ENCODE measurements at places on chromosomes 5 and 9.

- no peak for DNase-seq
Observed at GRCh38 chr9:102587281-102587680, 407.9 kb upstream of the CYLC2 start.

DNA sequence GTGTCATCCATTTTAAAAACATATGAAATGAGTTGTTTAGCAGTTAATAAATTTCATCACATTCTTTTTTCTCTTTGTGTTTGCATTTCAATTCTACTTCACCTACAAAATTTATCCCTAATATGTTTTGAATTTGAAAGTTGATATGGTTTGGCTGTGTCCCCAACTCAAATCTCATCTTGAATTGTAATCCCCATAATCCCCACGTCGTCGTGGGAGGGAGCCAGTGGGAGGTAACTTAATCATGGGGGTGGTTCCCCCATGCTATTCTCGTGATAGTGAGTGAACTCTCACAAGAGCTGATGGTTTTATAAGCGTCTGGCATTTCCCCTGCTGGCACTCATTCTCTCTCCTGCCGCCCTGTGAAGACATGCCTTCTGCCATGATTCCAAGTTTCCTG, 200.1 kb downstream of the EPB41L4A start:
- no peak for DNase-seq

DNA sequence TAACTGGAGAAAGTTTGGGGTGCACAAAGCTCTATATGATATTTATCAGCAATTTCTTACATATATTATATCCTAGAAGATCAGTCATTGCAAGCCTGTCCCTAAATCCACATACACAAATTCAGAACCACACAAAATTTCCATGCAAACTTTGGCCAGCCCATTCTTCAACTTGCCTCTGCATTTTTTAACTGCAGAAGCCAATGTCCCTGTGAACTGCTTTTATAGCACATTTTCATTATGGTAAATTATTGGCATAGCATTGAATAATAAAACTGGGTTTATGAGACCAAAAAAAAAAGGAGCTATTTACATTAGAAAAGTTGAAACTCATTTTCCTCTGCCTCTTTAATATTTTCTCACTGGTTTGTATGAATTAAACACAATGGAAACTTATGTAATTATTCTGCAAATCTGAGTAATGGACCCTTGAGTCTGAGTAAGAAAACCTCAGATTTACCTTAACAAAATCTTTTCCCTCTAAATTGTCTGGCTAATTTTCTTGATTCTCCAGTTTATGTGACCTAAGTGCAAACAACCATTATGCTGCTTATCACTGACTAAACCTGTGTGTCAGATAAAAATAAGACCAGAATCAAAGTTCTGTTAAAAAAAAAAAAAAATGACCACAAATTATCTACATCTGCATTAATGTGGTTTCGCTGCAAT, 398.9 kb downstream of the EFNA5 start:
- no peak for DNase-seq

DNA sequence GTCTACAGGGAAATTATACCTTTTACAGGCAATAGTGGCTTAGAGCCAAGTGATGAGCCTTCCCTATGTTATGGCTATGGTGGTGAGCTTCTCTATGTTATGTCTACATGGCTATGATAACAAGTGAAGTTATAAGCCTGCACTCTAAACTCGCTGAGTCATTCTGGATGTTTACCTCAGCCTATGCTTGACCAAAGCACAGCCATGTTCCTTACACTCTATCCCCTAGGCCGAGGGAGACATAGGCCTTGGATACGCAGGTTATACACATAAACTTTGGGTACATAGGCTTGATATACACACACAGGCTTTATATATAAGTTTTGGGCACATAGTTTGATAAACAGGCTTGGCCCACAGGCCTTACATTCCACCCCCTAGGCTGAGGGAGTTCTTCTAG, 13.8 kb downstream of the DMAC1 start:
- no peak for DNase-seq

GRCh38 chr9:98310752-98311392, 55.4 kb upstream of the TBC1D2 start:
- no peak for DNase-seq

- DNase-seq, result no peak
Observed at GRCh38 chr9:68500457-68501381, 40.0 kb downstream of the TMEM252 start.

GRCh38 chr5:173973616-173973969, 15.4 kb upstream of the C5orf47 start:
- DNase-seq, result peak; percentile 28

DNA sequence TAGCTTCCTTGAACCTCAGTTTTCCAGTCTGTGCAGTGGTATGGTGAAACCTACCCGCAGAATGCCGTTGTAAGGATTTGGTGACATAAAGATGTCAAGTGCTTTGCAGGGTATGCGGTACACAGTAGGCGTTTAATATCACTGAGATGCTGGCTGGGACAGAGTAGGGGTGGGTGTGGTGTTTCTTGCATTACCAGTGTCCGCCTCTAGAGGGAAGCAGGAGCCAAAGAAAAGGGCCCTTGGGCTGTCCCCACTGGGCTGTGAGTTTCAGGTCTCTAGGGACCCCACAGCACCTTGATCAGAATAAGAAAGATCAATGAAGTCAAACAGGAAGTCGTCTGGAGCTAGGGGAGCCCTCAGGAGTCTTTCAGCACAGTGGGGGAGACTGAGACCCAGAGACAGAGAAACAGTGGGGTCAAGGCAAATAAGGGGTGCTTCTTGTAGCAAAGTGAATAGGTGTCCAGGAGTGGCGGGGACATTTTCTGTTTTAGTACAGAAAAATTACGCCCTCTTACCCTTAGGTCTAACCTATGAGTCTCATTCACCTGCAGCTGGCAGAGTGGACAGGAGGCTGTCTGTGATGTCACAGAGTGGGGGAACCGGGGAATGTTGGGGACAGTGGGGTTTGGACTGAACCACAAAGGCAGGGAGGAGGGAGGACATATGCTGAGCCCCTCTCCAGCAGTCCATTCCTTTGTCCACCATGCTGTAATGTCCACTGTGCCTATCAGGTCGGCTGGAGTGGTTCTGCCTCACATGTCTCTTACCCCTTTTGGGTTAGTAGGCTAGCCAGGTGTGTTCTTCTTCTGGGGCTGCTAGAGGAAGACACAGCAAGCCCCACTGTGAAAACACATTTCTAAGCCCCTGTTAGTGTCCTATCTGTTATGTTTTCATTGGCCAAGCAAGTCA, 4.7 kb upstream of the TEX53 start:
- DNase-seq, result peak; percentile 21

- DNase-seq, result no peak
Observed at GRCh38 chr5:166716856-166717492, 1574.5 kb upstream of the WWC1 start.

- DNase-seq, result no peak
Observed at GRCh38 chr5:3639175-3639574, 43.5 kb downstream of the IRX1 start.

- DNase-seq, result no peak
Observed at GRCh38 chr9:129826344-129826743, 2.4 kb upstream of the TOR1A start.

- DNase-seq, result no peak
Observed at GRCh38 chr5:95884511-95884910, 62.0 kb upstream of the GLRX start.

DNA sequence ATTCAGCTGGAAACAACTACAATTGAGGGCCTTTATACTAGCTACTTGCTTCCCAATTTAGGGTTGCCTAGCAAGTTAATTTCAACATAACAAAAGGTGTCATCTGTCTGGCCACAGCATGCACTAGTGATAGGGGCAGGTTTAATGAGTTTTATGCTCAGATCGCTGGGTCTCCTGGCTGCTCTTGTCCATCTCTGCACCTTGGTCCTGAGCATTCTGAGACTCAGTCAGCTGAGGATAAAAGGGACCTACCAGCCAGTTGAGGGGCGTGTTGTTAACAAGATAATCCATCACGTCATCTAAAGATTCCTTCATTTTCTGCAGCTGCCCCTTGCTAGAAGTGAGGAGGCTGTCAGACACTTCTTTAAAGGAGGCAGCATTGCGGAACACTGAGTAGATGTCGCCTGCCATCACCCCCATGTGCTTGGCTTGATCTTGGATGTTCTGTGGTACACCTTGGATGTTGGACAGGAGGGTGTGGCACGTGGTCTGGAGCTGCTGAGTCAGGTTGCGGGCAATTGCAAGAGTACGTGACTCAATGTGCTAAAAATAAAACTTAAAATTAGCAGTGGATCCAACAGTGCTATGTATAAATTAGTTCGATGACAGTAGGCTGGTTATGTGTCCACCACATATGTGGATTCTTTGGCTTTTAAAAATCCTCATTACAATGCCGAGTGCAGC, 11.0 kb downstream of the PLIN2 start:
- DNase-seq, result no peak

GRCh38 chr5:135468541-135468940, 16.4 kb upstream of the TIFAB start:
- no peak for DNase-seq

- no peak for DNase-seq
Observed at GRCh38 chr5:468401-468800, 25.4 kb downstream of the EXOC3 start.

GRCh38 chr9:125428060-125428901, 166.7 kb downstream of the GAPVD1 start:
- DNase-seq, result no peak

DNA sequence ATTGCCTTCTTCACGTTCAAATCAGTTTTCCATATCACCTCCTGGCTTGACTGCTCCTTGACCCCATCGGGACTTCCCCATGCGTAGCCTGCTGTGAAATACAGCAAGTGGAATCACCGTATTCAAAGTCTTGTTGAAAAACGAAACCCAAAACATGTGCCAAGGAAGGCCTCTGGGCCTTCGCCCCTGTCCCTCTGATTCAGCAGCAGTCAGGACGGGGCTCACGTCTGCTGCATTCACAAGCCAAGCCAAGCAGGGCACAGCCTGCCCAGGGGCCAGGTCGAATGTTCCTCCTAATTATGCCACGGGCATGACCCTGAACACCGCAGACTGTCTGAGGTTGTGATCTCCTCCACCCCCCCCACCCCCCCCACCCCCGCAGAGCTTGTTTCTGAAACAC, 960 bp upstream of the CTNND2 start:
- DNase-seq, result no peak

- no peak for DNase-seq
Observed at GRCh38 chr9:129427149-129427548, 193.8 kb downstream of the C9orf50 start.

GRCh38 chr5:40986666-40987065, 77.4 kb downstream of the C7 start:
- no peak for DNase-seq

- DNase-seq, result no peak
Observed at GRCh38 chr9:132729235-132729890, 59.1 kb downstream of the GTF3C4 start.

DNA sequence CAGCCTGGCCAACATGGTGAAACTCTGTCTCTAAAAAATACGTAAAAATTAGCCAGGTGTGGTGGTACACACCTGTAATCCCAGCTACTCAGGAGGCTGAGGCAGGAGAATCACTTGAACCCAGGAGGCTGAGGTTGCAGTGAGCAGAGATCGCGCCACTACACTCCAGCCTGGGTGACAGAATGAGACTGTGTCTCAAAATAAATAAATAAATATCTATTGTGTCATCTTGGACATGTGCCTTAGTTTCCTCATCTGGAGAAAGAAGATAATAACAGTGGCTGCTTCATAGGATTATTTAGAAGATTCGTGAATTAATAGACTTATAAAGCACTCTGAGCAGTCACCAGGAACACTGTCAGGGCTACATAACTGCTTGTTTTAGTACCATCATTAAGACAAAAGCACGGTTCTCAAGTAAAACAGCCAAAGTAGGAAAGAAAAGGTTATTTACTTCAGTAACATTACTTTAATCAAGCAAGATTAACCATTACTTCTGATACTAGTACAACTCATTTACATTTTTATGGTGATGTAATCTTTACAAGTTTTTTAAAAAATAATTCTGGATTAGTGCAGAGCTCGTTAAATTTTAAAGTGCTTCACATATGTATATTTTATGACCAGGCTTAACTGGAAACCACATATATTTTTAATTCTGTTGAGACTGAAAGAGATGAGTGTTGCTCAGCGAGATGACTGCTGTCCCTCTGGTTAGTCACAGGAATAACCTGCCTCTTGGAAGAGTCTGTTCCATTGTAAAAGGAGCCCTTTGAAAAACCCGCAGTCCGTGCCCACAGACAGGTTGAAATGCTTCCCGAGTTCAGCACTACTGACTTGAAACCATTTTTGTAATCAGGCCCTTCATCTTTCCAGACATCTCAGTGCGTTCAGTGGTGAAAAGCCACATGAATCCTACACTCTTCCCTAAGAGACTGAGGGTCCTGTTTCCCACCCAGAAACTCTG, 36.7 kb downstream of the ANKH start:
- DNase-seq, result no peak

- DNase-seq, result no peak
Observed at GRCh38 chr9:69131682-69132081, 42.4 kb upstream of the TJP2 start.

DNA sequence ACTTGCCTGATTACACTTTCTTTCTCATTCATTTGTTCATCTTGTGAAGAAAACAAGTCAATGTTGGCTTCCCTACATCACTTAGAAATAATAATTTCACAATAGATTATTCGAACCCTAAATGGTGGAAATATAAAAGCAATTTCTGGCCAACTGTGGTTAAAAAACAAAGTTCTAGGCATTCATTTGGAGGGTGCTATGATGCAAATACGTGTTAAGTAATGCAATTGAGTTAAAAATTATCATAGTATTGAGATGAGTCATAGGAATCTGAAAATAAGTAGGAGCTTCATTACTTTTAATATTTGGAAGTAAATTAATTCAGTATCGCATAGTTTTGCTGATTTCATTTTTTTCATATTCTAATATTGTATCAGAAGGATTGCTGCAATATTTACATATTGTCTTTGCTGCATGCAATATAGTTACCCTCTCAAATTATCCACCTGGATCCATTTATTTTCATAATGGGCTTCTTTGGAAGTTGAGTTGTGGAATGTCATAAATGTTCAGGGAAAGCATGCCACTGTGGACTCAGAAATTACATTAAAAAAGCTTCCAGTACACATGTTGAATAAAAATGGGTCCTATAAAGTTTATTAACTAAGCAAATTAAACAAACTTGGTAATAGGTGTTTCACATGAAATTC, 647.7 kb upstream of the WWC1 start:
- no peak for DNase-seq

- DNase-seq, result peak; percentile 33
Observed at GRCh38 chr5:139795074-139796001, at the start of gene PSD2. Gene PSD2, plus strand, starts transcription at chr5:139795808. Its CDS starts 13,633 bp downstream, at chr5:139809441.

DNA sequence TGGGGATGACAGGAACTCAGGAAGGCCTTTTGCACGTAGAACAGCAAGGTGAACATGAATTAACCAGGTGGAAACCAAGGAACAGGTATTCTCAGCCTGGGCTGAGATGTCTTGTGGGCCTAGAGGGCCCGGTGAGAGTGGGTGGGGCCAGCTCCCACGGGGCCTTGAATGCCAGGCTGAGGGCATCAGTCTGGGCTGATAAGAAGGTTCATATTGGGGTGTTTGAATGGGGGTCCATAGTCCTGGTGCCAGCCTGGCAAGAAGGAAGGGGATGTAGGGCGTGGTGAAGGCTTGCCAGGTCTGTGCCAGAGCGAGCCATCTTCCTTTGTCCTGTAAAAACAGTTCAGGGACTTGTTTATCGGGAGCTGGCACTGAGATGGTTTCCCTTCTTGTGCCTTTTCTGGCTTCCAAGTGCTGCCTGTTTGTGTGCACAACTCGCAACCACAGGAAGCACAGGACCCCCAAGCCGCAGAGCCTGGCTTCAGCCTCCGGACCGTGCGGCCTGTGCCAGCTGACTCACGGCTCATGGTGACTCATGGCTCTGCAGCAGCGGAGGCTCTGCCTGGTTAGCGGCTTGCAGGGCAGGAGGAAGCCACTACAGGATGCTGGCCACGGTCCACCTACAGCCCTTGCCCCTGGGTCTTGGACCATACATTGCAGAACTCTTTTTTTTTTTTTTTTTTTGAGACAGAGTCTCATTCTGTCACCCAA, 2.4 kb downstream of the CARD19 start:
- DNase-seq, result no peak

GRCh38 chr5:154189819-154190594, 526 bp upstream of the GALNT10 start:
- DNase-seq, result peak; percentile 43
